ENCODE measurements at places on chromosomes 4 and X. TPM values are rescaled to one million over a fixed set of nuclear protein-coding genes. Genes with fewer than 3 reads are reported as not detected.

The GAGE12E gene
- not detected for total RNA-seq

DNA sequence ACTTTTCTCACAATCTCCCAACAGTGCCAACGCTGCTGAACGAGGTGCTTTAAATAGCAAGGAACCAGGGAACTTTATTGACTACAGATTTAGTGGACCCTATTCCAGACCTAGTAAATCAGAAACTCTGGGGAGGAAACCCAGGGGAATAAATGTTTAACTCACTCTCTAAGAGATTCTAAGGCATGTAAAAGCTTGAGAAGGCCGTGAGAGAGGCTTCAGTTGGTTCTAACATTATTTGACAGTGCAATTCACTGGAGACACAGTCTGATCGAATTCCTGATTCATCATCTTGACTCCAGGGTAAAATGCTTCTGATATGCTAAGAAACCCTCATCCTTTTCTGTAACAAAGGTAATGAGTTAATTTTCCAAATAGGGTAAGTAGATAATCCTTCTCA lies 494.4 kb downstream of the KCNIP4 start:
- no peak for DNase-seq

The VCX3B gene
- not detected for total RNA-seq

The GAGE13 gene
- 12.3 TPM for total RNA-seq

The SHROOM4 gene
- total RNA-seq: 0.92 TPM

DNA sequence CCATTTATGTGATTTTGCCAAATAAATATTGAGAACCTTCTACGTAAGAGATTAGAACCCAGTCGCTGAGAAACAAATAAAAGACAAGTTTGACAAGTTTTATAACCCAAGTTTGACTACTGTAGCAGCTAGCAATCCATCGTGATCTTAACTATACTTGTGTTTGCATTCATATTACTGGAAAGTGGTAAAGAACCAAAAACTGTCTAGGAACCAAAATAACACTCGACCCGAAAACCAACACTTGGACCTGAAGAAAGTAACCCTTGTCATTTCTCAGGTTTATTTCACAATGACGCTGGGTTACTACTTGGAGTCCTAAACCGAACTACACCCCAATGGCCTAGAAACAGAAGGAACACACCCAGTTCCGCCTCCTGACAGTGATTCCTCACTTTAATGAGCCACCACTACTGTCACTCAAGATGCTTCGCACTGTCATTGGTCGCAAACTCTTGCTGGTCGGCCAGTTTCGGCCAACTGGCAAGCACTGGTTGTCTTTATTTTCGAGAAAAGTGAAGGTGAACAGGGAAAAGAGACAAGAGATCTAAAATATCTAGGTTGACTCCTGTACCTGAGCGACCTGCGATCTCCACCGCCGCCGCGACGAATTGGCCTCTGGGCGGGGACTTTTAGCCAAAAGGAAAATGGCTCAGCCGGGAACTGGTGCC lies 496 bp downstream of the FBXO8 start:
- peak; percentile 80 for DNase-seq

DNA sequence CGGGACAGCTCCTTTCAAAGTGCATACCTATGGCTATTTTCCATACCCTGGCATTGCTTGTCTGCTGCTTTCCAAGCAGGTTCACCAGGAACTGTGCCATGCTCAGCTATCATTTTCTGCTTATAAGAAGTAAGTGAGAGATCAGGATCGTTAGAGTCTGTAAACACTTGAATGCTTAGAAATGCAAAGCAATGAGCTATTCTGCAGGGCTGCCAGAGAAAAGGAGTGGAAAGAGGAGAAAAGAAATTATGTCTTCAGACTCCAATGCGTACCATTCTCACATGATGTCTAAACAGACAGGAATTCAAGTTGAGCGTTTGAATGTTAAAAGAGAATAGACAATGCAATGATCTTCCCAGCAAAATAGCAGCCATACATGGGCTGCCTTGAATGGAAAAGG lies 245.5 kb upstream of the SLC7A11 start:
- no peak for DNase-seq

DNA sequence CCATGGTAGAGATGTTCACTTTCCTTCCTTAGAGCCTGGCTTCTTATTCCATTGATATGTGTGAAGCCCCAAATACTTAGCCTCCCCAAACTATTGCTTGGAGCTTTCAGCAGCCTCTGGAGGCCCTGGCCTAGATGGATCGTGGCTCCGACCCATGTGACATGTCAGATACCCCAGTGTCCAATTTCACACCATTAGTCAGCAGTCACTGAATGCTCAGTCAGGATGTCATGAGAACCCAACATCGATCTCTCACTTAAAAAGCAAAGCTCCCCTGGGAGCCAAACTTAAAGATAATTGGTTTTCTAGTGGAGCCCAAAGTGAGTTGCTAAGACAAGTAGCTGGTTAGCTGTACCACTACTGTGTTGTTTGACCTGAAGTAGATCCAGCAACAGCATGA lies 41.6 kb upstream of the IGSF1 start:
- no peak for DNase-seq

The ANKRD50 gene
- 2.8 TPM for total RNA-seq

The DCAF8L2 gene
- 0.80 TPM for total RNA-seq

DNA sequence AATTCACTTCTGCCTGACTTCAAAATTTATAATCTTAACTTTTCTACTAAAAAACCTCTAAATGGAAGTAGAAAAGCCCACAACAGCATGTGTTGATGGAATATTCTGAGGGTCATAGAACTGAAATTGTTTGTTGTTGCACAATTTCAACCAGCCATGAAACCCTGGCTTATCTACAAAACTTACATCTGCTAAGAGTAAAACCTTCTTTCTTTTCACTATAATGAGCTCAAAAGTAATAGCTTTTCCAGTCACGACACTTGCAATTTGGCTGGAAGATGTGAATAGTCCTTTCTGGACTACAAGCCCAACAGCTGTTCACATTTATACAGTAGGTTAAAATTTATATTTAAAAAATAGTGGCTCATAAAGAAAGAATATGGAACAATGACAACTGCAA lies 250.0 kb downstream of the GPAT3 start:
- no peak for DNase-seq

The LARP7 gene
- 24.1 TPM for total RNA-seq

GRCh38 chr4:98179951-98180350 lies 36.7 kb upstream of the STPG2 start:
- no peak for DNase-seq

DNA sequence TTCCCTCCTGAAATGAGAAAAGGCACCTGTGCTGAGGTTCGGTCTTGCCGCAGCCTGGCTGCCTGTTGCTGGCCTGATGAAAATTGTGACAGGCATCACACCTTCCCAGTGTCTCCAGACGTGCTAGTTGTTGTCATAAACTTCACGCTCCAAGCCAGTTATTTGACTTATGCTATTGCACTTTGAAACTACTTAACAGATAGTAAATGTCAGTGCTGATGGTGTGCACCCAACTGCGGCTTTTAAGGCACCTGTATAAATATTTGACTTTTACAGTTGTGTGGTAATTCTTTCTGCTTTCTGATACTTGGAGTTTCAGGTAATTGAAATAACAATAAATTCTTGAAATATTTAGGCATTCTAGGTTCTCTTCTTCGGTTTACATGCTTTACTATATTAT lies 1.8 kb downstream of the WWC2 start:
- no peak for DNase-seq

The PPP2R2C gene
- 1.0 TPM for total RNA-seq

DNA sequence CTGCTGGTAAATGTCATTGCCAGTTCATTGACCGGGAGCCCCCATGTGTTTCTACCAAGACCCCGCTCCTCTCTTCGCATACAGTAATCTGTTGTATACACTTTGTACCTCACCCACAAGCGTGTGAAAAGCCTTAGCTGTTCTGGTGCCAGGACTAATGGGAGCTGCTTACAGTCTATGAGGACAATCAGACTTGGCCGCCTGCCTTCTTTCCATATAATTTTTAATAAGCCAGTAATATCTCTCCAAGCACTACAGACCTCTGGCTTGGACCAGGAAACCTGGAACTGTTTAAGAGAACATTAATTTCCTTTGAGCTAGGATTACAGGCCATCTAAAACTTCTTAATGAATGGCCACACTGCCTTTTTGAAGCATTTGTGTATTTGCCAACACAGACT lies 149.7 kb upstream of the MSX1 start:
- no peak for DNase-seq

DNA sequence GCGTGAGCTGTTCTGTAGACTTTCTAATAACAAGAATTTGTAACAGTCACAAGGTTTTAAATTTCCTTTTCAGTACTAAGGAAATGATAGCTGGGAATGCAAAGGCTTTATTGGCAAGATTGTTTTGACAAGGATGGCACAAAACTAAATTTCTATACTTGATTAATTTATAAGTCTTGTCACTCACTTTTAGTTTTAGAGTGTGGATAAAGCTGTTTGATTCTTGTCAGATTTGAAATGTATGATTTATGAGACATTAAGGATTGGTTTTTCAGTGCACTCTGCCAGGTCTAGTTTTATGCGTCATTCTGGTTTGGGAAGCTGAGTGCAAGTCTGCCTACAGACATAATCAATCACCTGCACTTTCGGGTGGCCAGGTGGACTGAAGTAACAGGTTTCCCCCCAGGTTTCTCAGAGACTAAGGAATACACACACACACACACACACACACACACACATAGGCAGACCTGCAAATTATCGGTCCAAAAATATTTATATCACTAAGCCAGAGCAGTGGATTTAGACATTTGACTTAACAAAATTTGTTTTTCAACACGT lies 9.3 kb downstream of the FHL1 start:
- DNase-seq: no peak

DNA sequence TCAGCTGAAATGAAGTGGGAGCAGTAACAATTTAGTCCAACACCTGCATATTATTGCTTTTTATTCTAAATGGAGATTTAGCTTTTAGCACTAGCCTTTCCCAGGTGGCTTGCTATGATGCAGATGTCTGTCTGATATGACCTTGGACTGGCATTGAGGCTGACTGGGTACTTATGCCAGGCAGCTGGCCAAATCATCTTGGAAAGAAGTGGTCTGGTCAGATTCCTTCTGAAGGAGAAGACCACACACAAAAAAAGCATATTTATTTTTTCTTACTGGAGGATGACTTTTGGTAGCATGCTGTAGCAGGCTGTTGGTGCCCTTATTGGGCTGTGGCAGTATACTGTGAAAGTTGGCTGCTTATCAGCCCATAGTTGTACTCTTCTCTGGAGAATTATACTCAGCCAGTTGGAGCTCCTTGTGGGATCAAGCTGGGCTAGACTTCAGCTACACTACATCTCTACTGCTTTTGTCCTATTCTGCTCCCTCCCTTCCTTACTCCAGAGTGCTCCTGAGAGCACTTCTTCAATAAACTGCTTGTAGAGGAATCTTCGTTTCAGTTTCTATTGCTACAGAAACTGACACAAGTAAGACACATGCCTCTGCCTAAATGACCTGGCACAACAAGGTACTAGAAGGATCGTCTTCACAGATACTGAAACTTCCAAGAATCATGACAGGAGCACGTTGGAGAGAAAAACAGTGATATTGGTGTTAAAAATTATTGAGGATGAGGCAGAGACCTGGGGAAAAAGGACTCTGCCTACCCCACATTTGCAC lies 196.8 kb upstream of the RPS6KA3 start:
- DNase-seq: no peak

The ADGRL3 gene
- 1.8 TPM for total RNA-seq

The GYG2 gene
- total RNA-seq: 1.0 TPM

DNA sequence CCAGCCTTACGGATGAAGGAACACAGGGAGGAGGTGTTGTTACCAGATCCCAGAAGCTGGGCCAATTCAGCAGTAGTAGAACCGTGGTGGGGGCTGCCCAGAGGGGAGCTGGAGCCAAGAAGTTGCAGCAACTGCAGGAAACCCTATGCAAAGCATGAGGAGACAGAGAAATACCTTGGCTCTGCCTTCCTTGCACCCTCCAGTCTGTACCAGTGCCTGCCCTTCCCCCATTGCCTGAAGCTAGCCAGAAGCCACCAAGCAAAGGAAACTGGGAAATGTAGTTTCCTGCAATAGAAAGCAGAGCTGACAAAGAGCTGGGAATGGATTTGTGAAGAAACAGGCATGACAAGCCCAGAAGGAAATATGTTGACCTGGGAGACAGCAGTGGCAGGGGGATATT lies 108.7 kb upstream of the FUNDC1 start:
- DNase-seq: peak; percentile 2

The TEX11 gene
- total RNA-seq: not detected

The GJB1 gene
- not detected for total RNA-seq

The NAP1L3 gene
- total RNA-seq: 19.1 TPM

The MUC7 gene
- total RNA-seq: not detected

DNA sequence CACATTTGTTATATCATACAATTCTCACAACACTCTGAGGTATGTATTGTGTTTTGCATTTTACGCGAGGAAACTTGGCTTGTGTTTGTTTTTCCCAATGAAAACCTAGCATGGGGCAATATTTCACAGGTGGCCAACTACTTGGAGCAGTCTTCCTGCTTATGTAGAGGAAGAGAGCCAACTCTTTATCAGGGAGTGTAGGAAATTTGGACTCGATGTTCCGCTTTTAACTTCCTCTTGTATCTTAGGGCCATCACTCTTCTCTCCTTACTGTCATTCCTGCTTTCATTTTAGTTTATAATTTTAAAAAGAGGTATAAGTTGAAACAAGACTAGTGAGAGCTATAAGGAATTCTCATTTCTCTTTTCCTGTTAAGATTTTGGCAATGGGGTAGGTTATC lies 107.7 kb upstream of the RPS6KA3 start:
- DNase-seq: no peak

DNA sequence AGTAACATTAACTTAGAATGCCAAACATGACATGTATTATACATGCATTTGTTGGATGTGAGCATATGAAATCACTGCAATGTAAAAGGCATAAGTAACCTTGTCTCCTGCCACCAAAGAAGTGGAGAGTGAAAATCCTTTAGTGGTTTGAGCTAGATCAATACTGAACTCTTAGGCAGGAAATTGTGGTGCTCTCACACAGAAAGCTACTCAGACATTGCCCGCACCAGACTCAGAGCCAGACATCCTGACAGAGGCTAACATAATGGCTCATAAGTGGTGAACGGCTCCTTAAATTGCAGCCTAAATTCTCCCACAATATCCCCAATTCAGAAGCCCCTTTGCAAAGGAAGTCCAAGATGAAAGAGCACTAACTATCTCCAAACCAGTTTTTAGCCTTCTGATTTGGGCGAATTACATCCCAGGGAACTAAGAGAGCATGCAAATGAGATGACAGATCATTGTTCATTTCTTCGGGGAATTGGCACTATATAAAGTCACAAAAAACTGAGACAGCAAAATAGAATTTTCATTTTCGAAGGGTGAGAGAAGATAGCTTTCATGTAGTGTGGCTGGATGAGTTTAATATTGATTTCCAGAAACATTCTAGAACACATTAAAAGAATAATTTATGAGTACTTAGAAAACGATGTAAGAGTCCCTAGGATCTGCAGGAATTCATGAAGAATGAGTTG lies 233.6 kb upstream of the RPS6KA3 start:
- no peak for DNase-seq

- DNase-seq: no peak
Observed at GRCh38 chr4:27684610-27685011, 824.0 kb downstream of the STIM2 start.

- DNase-seq: no peak
Observed at GRCh38 chr4:186739802-186740434, 16.3 kb upstream of the FAT1 start.

GRCh38 chrX:129522184-129523078 lies 859 bp downstream of the SMARCA1 start:
- peak; percentile 69 for DNase-seq

The DCHS2 gene
- total RNA-seq: 0.15 TPM

All from Daoy (cell line).